ENCODE measurements at places on chromosomes 16 and 17.

DNA sequence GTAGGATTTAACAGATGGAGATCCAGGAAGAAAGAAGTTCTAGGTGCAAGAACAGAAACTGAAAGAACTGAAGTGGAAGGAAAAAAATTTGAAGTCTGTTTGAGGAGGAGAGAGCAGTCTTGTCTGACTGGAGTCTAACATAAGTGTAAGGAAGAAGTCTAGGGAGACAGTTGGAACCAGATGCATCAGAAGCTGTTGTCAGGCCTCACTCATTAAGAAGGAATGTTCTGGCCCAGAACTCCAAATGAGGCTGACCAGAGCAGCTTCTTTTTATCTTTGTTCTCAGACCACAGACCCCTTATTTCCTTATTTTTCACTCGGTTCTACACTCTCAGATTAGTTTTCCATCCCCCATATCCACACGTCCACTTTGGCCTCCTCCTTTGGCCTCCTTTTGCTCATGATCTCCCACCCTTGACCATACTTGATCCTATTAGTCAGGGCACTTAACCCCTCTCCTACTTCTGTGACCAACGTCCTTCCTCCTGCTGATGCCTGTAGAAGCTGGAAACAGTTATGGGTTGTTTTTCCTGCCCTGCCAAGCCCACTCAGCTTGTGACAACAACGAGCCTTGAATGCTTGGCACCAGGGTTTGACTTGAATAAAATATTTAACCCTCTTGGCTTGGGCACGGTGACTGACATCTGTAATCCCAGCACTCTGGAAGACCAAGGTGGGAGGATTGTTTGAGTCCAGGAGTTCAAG lies 7.0 kb upstream of the MYH2 start:
- no peak for DNase-seq

GRCh38 chr16:73052576-73052975 lies 4.6 kb upstream of the ZFHX3 start:
- no peak for DNase-seq

DNA sequence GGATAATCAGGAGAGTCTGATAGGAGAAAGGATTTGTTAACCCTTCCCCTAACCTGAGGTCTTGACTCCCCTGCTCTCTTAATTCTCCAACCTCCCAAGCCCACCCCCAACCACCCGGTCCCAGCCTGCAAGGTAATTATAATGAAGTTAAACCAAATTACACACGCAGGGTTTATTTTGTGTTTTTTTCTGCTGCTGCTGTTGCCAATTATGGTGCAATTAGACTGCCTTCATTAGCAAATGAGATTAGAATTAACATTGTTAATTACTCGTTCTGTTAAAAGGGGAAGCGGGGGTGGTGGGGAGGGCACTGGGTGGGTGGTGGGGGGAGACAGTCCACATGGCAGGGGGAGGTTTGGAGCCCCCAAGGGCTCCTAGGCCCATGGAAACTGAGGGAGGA lies 128.9 kb downstream of the CCT6B start:
- no peak for DNase-seq

- no peak for DNase-seq
Observed at GRCh38 chr17:41186872-41187271, 2.2 kb upstream of the KRTAP4-1 start.

DNA sequence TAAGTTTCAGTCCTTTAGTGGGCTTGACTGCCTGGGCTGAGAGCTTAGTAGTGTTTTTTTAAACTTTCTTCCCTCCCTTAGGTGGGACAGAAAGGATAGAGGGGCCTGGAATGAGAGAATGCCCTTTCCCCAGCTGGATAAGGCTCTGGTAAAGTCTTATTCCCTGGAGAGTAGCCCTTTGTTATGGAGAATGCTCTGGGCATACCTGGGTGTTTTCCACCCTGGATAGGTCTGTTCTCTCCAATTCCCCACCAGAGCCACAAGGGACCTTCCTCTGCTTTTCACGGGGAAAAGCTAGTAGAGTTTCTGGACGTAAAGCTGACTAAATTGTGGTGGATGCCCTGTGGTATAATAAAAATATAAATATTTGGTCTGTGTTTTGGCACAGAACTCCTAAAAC lies 164.1 kb downstream of the HS3ST4 start:
- no peak for DNase-seq

- no peak for DNase-seq
Observed at GRCh38 chr17:37608351-37609169, 658 bp downstream of the SYNRG start.

GRCh38 chr16:4517812-4518680 lies 20.5 kb downstream of the CDIP1 start:
- DNase-seq = no peak

- DNase-seq = no peak
Observed at GRCh38 chr17:72004611-72005331, 116.0 kb upstream of the SOX9 start.

GRCh38 chr17:82985973-82986372 lies 93.4 kb upstream of the METRNL start:
- DNase-seq = no peak

DNA sequence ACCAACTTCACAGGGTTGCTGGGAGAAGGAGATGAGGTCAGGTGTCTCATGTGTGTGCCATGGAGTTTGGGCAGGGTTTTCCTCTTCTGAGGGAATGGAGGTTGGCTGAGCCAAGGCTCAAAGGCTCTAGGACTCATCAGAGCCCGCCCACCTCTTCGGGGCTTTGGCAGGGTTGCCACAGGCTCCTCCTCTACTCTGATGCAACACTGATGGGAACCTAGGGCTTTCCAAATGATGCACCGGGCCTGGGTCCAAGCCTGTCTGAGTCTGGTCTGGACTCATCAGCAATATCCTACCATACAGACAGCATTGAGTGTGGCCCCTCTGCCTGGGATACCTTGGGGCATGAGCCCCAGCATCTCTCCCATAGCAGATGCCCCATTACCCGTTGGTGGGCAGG lies 59.5 kb upstream of the LHX1 start:
- no peak for DNase-seq

DNA sequence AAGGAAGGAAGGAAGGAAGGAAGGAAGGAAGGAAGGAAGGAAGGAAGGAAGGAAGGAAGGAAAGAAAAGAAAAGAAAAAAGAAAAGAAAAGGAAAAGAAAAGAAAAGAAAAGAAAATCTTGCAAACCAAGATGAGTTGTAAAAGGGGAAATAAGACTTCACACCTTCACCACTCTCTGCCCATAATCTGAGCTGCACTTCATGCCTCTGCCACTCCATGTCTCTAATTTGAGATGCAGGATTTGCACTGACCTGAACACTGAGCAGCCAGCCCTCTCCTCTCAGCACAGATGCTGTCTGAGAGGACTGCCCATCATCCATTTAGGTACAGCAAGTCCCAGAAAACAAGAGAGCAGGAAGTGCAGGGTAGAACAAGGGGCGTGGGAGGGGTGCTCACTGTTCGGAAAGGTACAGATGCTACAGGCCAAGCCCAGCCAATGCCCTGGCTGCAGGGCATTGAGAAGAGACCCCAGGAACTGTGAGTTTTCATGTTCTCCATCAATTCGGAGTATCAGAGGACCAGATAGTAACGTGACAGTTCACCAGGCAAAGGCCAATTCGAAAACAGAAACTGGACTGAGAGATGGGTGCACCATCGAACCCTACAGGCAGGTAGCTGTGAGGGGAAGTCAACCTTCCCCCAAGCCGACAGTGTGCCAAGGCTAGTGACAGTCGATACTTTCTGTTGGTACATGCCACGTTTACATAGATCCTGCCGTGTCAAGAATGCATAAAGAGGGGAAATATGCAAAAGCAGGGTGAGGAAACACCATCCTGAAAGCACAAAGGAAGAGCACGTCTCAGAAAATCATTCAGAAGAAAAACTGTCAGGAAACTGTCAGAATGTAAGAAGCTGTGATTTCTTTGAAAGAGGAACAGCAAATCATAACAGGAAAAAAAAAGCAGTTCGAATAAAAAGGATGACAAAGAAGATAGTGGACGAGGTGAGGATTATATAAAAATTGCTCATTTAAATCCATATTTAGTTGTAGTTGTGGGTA lies 142.0 kb upstream of the RCVRN start:
- DNase-seq = no peak

GRCh38 chr16:7992616-7993015 lies 597.7 kb downstream of the TMEM114 start:
- no peak for DNase-seq

- DNase-seq = peak; percentile 41
Observed at GRCh38 chr17:13212860-13213259, 195.0 kb upstream of the ELAC2 start.

GRCh38 chr16:50002190-50002589 lies 22.8 kb upstream of the CNEP1R1 start:
- DNase-seq = no peak

DNA sequence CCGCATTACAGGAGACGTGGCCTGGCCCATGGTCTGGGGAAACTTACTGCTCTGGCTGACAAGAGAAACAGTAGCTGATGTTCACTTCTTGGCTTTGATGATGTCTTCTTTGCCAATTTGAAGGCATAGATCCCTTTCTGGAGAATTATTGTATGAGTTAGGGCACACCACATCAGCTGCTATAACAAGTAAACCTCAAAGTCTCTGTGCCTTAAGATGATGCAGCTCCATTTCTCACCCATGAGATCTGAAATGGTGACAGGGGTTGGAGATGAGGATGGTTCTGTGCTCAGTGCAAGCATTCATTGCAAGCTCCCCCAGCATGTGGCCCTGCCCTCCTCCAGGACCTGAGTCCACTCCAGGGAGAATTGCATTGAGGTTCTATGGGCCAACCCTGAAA lies 157.4 kb downstream of the IRX5 start:
- DNase-seq = no peak

GRCh38 chr16:84862804-84863480 lies 43.2 kb downstream of the CRISPLD2 start:
- no peak for DNase-seq

- DNase-seq = no peak
Observed at GRCh38 chr16:56990407-56991286, 1.3 kb downstream of the NLRC5 start.

GRCh38 chr16:27993587-27993986 lies 69.9 kb downstream of the GSG1L start:
- DNase-seq = no peak

- DNase-seq = no peak
Observed at GRCh38 chr17:9700754-9701476, 55.6 kb downstream of the USP43 start.

- DNase-seq = no peak
Observed at GRCh38 chr17:20211246-20211645, 202.1 kb downstream of the SPECC1 start.

DNA sequence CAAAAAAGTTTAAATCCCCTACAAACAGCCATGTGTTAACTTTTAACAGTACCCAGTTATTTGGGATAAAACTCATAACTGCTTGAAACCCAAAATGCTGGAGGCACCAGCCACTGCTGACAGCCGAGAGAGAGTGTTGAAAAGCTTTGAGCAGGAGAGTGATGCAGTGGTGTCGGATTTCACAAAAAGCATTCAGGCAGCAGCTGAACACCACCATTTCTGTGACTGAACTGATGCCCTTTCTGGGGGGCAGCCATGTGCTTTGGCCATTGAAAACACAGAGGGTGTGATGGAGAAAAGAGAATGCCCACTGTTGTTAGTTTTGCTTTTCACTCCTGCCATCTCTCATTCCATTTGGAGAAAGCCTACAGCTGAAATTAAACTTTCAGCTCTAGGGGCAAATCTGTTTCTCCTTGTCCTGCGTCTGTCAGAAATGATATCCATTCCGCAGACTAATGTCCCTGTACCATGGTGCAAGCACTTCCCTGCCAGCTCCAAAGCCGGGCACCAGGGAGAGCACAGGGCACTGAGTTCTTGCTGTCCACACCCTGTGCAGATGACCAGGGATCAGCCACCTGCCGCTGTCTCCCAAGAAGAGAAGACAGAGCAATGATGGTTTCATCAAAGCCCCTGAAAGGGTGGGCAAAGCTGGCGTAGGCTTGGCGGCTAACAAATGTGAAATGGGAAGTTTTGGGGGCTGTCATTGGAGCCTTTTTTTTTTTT lies 16.6 kb upstream of the MLYCD start:
- no peak for DNase-seq

- no peak for DNase-seq
Observed at GRCh38 chr16:19328364-19328763, 42.8 kb downstream of the CLEC19A start.

GRCh38 chr17:81551458-81552243 lies 502 bp downstream of the FAAP100 start:
- no peak for DNase-seq

- no peak for DNase-seq
Observed at GRCh38 chr16:89121691-89122321, 28.2 kb downstream of the ACSF3 start.

DNA sequence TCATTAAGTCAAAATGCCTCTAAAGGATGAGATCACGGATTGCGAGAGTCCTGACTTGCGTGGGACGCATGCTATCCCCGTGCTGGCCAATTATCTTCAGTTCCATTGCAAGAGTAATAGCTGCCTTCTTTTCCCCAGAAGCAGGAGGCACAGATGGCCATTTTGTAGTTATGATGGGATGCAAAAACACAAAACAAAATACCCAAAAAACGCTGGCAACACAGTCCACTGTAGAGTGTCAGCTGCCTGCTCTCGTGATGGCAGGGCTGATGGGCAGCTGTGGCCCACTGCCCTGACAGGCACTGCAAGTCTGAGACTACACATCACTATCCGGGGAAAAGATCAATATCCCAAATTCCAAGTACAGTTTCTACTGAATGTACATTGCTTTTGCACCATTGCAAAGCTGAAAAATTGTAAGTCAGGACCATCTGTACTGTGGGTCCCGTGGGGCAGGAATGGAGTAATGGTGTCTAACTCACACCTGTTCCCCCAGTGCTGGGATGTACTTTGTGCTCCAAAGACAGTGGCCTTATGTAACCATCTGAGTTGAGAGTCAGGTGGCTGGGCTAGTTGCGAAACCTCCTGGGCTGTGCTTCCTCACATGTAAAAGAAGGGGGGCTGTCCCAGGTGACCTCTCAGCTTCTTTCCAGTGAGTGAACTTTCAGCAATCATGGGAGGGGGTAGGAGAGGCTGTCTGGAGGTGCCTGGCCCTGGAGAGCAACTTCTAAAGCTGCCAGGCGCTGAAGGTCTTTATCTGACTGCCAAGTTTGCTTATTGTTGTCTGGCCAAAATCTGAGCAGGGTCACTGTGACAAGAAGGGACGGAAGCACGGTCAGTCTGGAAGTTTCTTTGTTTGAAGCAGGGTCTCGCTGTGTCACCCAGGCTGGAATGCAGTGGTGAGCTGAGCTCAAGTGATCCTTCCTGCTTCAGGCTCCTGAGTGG lies 4.7 kb downstream of the SLC47A1 start:
- DNase-seq = no peak

GRCh38 chr17:3602499-3602898 lies 6.7 kb downstream of the TRPV1 start:
- DNase-seq = no peak

DNA sequence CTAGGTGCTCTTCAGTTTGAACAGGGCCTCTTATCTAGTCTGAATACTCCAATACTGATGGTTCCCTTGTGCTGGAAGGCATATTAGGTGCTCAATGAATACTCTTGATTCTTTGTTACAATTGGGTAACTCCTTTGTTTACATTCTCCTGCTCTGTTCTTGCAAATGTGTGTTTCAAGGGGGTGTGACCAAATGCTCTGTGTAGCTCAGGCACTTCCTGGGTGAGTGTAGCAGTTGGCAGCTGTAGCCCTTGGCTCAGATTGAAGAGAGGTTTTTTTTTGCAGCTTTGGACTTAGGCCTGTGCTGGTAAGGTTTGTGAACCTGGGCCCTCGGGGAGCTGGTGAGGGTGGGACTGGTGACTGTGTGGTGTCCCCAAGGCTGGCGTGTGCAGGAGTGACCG lies 20.2 kb downstream of the TBCD start:
- no peak for DNase-seq

GRCh38 chr16:73996624-73997339 lies 299.8 kb upstream of the PSMD7 start:
- DNase-seq = peak; percentile 94
